ENCODE measurements at places on chromosomes 2 and 18. TPM values are rescaled to one million over a fixed set of nuclear protein-coding genes. Genes with fewer than 3 reads are reported as not detected.

DNA sequence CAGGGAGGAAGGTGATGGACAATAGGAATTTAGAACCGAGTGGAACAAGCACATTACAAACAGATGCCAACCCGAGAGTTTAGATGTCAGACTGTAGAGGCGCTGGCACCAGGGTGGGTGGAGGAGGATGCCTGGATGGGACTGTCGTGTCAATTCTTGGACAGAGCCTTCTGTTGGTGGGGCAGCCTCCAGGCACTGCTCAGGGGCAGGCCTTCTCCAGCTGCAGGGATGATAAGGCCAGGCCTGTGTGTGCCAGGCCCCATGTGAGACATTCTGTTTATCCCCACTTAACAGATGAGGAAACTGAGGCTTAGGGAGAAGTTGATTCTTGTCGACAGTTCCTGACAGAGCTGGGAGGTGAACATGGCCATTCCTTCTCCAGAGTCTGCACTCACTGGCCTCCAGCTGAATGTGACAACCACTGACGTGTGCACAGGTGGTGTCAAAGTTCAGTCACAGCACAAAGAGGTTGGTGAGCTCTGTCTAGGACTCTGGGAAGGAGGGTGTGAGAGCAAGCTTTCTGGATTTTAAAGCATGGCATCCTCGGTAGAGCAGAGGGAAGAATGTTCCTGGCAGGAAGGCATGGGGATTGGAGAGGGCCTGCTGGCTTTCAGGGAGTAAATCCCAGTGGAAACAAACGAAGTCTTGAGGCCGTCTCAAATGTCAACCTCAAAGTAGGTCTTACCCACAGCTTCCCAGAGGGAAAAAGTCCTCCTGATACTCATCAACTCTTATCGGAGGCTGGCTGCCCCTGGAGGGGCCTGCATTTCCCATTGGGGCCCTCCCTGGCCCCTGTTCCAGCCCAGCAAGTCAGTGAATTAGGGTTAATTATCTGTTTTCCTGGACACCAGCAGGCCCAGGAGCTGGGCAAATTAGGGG, 52.4 kb downstream of the GLI2 start:
- H3K27me3 ChIP-seq, result no peaks in the 10 kb centered on the region
- DNase-seq, result no peak
- H3K27ac ChIP-seq, result no peak overlapping the region
- H3K36me3 ChIP-seq, result no peaks in the 10 kb centered on the region
- H3K4me3 ChIP-seq, result no peak overlapping the region

DNA sequence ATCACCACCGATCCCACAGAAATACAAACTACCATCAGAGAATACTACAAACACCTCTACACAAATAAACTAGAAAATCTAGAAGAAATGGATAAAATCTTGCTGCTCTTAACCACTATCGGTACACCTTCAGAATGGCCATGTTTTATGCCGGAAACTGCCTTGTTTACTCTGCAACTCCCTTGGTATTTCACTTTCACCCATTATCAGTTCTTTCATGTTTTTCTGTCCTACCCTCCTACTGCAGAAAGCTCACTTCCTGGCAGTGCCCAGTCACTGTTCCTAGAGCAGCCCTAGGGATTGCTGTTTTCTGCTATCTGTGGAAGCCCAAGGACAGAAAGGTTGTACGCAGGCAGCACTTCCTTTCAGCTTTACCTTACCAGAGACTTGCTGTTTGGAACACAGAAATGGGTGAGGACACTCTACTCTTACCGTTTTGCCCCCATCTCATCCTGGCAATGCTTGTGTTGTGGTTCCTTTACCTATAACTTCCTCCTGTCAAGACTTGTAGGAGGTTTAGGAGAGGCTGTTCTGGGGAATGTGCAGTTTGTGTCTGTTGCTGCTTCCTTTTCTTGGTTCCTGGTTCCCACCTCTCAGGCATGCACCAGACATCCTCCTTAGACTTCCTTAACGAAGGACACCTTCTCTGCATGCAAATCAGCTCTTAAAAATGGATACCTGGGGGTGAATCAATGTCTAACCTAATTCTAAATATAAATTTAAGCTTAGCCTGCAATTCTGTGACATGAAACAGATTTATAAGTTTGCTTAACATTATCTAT, 394.4 kb downstream of the SPAG16 start:
- H3K36me3 ChIP-seq, result no peaks in the 10 kb centered on the region
- H3K4me3 ChIP-seq, result no peak overlapping the region
- H3K4me1 ChIP-seq, result no peaks in the 10 kb centered on the region
- no peak overlapping the region for H3K27ac ChIP-seq

- H3K36me3 ChIP-seq, result peaks cover 37% of the 10 kb centered on the region
- no peak overlapping the region for H3K4me3 ChIP-seq
- H3K27ac ChIP-seq, result no peak overlapping the region
- H3K27me3 ChIP-seq, result no peaks in the 10 kb centered on the region
- no peak for DNase-seq
- peaks cover 3% of the 10 kb centered on the region for H3K4me1 ChIP-seq
Measured at GRCh38 chr2:241680827-241681599, 5.6 kb downstream of the DTYMK start.

DNA sequence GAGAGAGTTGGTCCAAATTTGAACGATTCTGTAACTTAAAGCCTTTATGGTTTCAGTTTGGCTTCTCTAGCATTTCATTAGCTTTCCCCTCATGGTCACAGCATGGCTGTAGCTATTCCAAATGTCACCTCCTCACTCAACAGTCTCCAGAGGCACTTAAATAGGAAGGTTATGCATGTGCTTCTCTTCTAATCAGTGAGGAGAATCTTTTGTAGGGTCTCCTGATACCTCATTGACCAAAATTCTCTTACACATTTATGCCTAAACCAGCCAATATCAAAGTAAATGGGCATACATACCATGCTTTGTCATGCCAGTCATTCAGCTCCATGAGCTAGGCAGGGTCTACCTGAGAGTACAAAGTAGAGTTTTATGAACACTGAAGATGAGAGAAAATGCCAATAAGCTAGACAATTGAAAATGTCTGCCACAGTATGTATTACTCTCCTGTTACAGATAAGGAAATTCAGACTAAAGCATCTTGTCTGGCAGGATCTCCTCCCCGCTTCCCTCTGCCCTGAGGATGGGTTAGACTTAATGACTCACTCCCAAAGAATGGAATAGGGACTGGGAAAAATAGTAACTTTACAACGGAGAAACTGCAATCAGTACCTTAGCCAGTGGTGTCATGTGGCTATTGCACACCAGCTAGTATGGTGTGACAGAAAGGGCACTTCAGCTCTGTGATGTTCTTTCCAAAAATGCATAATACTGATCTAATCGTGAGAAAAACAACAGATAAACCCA, 15.4 kb downstream of the DSG2 start:
- H3K27ac ChIP-seq, result no peak overlapping the region
- H3K4me3 ChIP-seq, result no peak overlapping the region
- no peaks in the 10 kb centered on the region for H3K4me1 ChIP-seq
- no peaks in the 10 kb centered on the region for H3K27me3 ChIP-seq
- no peaks in the 10 kb centered on the region for H3K36me3 ChIP-seq
- no peak for DNase-seq

DNA sequence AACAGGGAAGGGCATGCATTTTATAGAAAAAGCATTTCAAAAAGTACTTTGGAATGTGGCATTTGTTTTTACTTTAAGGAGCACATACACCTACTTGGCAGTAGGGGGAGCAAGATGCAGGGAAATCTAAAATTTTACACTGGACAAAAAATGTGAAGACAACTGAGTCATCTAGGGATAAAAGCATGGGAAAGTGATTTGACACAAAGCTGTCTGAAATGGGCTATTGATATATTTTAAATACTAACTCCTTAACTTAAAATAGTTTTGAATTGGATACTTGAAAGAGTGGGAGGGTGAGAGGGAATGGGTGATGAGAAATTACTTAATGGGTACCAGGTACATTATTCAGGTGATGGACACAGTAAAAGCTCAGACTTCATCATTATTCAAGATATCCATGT, 15.8 kb downstream of the TMEM200C start:
- no peak overlapping the region for H3K27ac ChIP-seq
- no peaks in the 10 kb centered on the region for H3K4me1 ChIP-seq
- DNase-seq, result no peak

GRCh38 chr18:10482363-10482984, 28.0 kb downstream of the APCDD1 start:
- H3K4me1 ChIP-seq, result no peaks in the 10 kb centered on the region
- no peak overlapping the region for H3K27ac ChIP-seq
- DNase-seq, result no peak
- no peak overlapping the region for H3K4me3 ChIP-seq

DNA sequence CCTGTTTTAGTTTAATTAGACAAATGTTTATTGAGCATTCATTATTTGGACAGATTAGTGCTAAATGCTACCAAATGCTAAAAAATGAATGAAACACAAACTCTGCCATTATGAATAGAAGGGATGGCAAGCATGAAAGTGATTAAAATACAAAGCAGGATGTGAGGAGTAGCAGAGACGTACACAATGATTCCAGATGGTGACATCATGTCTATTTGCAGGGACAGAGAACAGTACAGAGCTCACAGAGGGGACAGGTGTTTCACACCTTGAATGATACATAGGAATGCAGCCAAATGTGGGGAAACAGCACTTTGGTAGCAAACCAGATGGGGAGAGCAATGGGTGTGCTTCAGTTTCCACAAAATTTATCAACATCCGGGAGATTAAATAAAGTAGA, 76.3 kb downstream of the CD226 start:
- no peaks in the 10 kb centered on the region for H3K27me3 ChIP-seq
- DNase-seq, result no peak
- no peak overlapping the region for H3K4me3 ChIP-seq
- no peak overlapping the region for H3K27ac ChIP-seq
- H3K4me1 ChIP-seq, result no peaks in the 10 kb centered on the region

The RGPD3 gene
- 0.75 TPM for total RNA-seq

The CLHC1 gene
- not detected for total RNA-seq

The NLRC4 gene
- total RNA-seq, result 2.3 TPM
